ENCODE measurements at places on chromosomes 5 and 9.

DNA sequence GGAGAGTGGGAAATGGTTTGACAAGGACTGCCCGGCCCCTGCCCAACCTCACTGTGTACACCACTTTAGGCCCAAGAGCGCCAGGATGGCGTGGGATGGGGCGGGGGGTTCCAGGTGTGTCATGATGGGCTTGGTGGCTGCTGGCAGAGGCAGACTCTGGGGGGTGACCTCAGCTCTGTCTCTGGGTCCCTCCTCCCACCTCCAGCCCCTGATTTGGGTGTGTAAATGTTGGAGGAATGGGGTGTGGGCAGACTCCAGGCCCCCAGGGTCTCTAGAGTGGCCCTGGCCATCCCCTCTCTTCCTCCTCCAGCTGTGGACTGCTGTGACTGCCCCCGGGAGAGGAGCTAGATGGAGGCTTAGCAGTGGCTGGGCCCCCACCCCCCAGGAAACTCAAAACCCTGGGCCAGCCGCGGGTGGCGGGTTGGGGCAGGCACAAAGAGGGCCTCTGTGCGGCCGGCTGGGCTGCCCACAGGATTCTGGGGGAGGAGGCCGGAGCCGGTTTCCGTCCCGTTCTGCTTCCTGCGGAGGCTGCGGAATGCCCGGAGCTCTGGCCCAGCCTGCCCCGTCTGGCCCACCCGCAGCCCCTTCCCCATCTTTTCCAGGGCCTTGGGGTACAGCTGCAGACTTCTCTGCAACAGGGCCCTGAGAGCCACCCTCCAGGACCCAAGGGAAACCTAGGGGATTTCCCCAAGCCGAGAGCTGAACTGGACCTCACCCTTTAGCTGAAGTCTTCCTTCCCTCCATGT, 23.1 kb downstream of the CXXC5 start:
- no peak for DNase-seq

DNA sequence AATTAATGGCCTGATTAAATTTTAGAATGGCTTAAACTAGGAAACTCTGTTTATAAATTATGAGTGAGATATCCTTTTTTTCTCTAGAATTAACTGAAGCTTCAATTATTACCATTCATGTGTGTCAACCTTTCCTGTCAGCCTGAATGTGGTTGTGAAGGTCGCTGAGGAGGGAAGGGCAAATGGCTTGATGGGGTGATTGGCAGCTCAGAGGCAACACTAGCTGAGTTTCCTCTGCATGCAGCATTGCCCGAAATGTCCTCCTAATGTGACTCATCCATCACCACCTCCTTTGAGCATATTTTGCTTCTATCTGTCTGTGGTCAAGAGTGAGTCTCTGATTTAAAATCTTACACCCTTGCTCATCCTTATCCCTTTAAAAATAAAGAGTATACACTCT, 281.9 kb downstream of the TENT4A start:
- DNase-seq = no peak

- no peak for DNase-seq
Observed at GRCh38 chr5:11247224-11247623, 486.2 kb upstream of the DAP start.

DNA sequence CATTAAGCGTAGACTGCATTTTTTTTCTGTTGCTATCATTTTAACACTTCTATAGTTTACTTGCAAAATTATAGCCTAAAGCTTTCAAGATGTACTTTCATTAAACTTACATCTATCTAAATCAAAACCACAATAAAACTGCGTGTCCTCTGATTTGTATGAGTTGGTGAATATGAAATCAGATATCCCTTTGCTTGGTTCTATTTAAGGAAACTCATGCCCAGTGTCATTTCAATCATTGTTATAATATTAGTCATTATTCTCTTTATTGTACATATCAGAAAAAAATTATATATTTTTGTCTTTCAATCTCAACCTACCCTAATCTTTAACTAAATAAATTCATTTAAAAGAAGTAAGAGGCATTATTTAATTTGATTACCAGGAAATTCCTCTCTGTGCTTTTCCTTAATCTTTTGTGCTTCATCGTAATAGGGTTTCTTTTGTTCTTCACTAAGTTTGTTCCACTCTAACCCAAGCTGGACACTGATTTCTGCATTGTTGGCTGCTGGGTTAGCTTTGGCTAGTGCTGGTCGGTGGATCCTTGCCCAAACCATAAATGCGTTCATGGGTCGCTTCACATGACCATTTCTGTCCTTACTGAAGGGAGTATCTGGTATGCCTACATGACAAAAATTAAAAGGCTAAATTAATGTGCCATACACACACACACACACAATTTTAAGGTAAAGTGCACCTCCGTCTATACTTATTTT, 3.8 kb downstream of the SOX30 start:
- no peak for DNase-seq

GRCh38 chr5:39108987-39109386, 34.8 kb upstream of the RICTOR start:
- DNase-seq = no peak

- DNase-seq = no peak
Observed at GRCh38 chr5:98500811-98501210, 272.7 kb upstream of the RGMB start.

DNA sequence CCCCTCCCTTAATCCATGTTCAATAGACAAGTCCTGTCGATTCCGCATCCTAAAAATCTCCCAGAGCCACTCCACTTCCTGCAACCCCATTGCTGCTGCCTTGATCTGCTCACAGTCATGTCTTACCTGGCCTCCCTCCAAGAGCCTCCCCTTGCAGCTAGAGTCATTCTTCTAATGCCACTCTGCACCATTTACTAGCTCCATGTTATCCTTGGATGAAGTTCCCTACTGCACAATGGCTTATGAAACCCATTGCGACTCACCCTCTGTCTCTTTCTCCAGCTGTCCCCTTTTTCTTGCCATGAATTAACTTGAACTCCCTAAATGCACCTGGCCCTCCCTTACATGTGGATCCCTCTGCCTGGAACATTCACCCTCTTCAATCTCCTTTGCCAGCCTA, 39.5 kb downstream of the MEGF10 start:
- DNase-seq = no peak

DNA sequence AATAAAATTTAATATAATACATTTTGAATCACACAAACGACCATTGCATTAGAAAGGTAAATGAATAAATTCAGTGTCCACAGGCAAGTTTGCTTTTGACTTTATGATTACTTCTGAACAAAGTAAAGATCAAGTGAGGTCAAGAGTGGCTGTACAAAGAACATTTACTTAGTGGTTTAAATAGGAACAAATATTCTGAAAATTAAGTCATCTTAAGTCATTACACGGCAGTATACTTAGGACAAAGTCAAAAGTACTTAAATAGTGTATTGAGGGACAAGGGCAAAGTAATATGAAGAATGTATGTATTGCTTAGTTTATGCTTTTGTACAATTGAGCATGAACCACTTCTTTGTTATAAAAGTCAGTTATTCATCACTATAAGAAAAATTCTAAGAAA, 1511.2 kb upstream of the CDH9 start:
- DNase-seq = no peak

GRCh38 chr5:124349931-124350330, 396.5 kb downstream of the ZNF608 start:
- DNase-seq = no peak

- no peak for DNase-seq
Observed at GRCh38 chr5:33309536-33310345, 131.0 kb upstream of the TARS1 start.

- DNase-seq = peak; percentile 60
Observed at GRCh38 chr9:128927731-128928411, 7.1 kb downstream of the PHYHD1 start.

DNA sequence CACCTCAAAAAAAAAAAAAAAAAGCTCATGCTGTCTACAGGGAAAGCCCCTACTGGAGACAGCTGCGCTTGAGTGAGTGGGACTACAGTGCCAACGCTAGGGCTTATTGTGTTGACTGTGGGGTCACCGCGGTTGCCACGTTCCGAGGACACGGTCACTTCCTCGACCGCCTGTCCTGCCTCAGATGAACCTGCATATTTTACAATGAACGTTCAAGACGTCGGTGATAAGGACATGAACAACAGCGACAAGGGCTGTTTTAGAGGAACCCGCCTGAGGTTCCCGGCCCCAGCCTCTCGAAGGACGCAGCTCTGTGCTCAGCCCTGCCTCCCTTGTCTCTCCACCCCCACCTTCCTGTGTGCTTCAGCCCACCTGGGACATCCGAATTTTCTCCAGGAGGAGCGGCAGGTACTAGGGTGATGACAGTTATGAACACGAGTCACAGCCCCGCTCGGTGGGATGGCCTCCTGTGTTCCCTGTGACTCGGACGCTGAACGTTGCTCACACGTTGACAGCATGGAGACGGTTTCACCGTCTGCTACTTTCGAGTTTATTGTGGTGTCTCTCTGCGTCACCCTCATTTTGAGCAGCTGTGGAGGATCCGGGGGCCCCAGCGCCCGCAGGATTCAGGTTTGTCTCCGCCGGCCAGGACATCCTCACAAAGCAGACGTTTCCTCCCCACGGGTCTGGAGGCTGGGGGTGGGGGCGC, 11.3 kb upstream of the DIPK1B start:
- no peak for DNase-seq

- DNase-seq = no peak
Observed at GRCh38 chr9:126307322-126308061, 19.1 kb upstream of the MVB12B start.

GRCh38 chr9:72599874-72600534, 78.6 kb downstream of the TMC1 start:
- no peak for DNase-seq

DNA sequence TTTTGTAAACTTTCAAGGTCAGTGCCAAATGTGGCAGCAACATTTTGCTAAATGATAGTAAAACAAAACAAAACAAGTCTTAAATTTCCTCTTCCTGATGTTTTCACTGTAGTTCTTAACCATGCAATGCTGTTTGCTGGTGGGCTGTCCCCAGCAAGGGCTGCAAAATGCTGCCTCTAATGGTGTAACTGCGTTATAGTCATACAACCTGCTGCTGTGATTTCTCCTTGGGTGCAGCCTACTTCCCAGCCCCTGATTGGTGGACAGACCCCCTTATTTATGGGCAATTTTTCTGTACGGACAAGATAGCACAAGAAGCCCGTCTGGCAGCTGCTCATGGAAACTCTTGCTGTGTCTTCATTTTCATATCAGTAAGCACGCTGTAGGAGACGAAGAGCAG, 26.6 kb upstream of the PIP5K1B start:
- DNase-seq = no peak

DNA sequence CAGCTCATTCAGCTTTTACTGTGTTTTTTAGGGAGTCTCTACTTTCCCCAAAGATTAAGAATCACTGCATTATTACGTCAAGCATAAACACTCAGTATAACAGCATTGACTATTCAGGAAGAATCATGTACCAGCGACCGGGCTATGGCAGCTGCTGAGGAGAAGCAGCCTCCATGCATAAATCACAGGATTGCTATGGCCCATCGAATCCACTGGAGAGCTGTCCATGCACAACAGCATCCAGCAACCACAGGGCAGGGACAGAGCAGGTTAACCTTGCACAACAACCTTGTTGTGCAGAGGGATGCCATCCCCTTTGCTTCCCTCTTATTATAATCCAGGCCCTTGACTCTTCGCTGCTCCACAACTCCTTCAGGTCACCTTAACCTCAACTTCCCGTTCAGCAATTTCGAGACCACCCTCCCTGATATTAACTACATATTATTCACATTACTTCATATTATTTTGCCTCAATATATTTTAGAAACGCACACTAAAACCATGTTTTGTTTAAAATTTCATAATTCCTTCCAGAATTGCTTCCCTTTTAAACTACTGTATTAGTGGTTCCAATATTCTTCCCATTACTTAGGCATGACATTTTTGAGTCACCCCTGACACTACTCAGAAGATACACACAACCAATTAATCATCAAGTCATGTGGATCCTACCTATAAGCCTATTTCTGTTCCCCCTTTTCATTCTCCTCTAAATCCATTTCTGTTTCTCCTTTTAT, 991 bp downstream of the IARS1 start:
- no peak for DNase-seq

DNA sequence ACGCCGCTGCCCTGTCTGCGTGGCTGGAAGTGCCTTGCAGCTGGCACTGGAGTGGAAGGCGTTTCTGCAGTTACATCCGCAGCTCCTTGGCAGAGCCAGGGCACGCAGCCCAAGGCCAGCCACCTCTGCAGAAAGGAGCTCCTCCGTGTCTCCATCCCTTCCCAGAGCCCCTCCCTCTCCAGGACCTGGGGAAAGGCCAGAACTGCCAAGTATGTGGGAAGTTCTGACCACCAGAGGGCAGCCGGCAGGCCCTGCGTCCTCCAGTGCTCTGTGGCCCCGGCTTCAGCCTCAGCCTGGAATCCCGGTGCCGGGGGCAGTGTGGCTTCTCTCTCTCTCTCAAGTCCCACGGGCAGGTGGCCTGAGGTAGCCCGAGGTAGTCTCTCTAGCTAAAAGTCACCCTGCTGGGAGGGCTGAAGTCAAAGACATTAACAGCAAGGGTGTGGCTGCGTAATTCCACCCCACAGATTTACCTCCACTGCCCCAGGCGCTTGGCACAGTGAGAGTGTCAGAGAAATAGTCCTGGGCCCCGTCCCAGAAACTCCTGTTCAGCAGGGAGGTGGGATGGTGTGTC, 101.7 kb upstream of the FCN2 start:
- no peak for DNase-seq

GRCh38 chr9:32741706-32742105, 41.6 kb upstream of the TMEM215 start:
- no peak for DNase-seq

- DNase-seq = no peak
Observed at GRCh38 chr9:93288341-93288740, 104.4 kb downstream of the WNK2 start.

DNA sequence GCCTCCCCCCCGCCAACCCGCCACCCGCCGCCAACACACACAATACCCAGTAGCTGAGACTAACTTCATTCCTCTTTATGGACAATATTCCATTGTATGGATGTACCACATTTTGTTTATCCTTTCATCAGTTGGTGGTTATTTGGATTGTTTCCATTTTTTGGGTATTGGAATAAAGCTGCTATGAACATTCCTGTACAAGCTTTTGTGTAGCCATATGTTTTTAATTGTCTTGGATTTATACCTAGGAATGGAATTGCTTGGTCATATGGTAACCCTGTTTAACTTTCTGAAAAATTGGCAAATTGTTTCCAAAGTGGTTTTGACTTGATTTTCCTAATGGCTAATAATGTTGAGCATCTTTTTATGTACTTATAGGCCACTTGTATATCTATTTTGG, 4.9 kb upstream of the UBTD2 start:
- DNase-seq = no peak

DNA sequence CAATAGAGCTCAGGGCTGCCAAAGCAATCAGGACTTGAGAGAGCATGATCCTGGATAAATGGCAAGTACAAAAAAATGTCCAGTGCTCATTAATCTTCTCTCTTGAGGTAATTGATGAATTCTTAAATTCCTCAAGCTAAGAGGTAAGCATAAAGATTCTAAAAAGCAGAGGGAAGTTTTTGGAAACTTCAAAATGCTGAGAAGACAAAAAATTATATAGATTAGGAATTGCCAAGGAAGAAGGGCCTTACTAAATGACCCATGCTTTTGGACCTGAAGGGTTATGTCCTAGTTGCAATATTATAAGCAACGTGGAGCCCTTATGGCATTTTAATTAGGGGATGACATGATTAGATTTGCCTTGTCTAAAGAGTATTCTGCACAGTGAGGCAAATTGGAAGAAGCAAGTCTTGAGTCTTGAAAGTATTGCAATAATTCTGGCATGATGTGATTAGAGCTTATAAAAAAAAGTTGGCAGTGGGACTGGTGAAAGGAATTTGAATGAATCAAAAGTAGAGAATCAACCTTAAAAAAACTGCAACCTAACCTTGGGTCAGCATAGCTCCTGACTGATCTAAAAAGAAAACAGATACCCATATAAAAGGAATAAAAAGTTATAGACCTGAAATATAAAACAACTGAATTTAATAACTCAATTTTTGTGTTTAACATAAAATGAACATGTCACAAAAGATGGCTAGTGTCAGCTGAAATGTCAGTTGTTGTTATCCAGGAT, 323.8 kb upstream of the ARRDC3 start:
- DNase-seq = no peak
